Stimulated activated CD4-positive, alpha-beta T cell treated with anti-CD3 and anti-CD28 coated beads, Interleukin-4, amount 100 ng/mL, for 1 hour (primary cell): ENCODE measurements at places on chromosomes 16 and 17.

- no peak for DNase-seq
Observed at GRCh38 chr16:20859699-20860098, 40.5 kb downstream of the DCUN1D3 start.

- DNase-seq = no peak
Observed at GRCh38 chr16:65271996-65272395, 150.1 kb upstream of the CDH11 start.

DNA sequence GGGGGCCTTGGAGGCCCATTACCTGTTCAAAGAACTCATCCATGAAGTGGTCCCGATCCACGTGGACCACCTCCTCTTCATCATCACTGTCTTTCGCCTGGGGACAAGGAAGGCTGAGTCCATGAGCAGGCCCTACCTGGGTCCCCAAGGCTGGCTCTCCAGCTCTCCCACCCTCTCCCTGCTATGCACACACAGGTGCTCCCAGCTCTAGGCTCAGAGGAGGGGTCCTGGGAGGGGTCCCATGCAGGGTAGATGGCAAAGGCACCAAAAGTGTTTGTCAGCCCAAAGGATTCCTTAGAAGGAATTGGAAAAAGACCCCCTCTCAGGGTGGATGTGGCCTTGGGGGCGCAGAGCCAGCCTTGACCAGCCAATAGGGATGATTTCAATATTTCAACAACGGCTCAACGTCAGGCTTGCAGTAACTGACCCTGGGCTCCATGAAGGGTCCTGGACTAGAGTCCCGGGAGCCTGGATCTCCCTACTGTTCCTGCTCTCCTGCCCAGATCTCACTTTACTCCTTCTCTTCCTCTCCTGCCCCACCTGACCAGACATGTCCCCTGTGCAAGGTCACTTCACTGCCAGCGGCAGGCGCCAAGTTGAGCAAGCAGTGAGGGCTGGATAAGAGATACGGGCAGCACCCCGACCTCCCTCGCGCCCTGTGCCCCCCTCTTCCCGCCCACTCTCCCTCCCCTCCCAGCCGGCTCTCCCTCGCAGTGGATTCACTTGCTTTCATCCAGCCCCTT, 8.8 kb downstream of the STX1B start:
- DNase-seq = no peak

- DNase-seq = no peak
Observed at GRCh38 chr16:66131895-66132294, 234.6 kb upstream of the CDH5 start.
